BJ (cell line): ENCODE measurements at places on chromosomes 1 and 21.

DNA sequence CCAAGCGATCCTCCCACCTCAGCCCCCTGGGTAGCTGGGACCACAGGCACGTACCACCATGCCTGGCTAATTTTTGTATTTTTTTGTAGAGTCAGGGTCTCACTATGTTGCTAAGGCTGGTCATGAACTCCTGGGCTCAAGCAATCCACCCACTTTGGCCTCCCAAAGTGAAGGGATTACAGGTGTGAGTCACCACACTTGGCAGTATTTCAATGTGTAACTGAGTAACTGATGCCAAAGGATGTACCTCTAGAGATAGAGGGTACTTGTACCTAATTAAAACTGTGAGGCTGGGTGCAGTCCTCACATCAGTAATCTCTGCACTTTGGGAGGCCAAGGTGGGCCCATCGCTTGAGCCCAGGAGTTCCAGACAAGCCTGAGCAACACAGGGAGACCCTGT lies 258.7 kb upstream of the DMRTA2 start:
- DNase-seq = no peak

DNA sequence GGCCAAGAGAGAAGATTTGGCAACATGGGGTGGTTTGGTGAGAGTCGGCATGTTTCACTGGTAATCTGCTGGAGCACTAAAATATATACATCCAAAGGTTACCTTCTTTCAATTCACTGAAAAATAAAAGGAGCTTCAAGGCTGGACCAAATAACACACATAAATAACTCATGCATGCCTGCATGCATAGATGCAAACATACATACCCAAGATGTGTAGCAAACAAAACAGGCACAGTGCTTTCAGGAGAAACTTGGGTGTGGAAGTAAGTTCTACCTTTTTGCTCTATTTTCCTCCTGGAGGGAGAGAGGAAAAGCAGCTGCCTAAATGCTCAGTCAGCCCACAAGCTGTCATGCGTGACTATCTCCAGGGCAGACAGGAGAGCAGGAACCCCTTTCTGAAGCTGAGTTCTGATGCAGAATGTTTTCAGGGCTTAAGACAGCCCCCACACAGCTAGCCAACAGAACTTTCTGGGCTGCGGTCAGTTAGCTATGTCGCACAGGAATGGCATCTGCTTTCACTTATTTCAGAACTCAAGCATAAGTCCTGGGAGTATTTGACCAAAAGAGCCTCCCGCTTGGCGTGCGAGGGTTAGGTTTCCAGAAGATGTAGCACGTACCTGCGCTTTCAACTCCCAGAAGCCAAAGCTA lies 166.2 kb downstream of the TOMM20 start:
- DNase-seq = peak; percentile 99

DNA sequence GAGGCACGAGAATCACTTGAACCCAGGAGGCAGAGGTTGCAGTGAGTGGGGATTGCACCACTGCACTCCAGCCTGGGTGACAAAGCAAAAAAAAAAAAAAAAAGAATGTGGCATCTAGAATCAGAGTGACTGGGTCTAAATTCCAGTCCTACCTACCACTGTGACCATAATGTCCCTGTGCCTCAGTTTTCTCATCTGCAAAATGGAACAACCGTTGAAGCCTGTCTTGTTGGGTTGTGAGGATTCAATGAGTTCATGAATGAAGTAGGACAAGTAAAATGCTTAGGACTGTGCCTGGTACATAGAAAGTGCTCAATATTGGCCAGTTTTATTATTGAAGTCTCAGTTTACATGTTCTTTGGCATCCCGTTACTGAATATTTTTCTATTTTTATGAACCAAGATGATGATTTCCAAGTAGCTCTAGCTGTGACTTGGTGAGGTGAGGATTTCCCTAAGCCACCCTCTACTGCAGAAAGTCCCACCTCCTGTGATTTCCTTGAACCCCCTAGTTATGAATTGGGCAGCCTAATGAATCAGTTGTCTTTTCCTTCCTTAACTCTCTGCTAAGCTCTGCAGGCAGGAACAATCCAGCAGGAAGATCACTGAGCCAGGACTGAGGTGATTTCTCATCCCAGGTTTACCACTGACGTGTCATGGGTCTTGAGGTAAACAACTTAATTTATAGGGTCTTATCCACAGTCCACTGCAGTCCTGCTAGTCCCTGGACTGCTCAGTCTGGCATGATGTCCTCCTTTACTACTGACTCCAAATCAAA lies 18.9 kb upstream of the MEAF6 start:
- no peak for DNase-seq

- DNase-seq = no peak
These were observed 58.2 kb upstream of the DMRTB1 start for GRCh38 chr1:53400761-53401674.

DNA sequence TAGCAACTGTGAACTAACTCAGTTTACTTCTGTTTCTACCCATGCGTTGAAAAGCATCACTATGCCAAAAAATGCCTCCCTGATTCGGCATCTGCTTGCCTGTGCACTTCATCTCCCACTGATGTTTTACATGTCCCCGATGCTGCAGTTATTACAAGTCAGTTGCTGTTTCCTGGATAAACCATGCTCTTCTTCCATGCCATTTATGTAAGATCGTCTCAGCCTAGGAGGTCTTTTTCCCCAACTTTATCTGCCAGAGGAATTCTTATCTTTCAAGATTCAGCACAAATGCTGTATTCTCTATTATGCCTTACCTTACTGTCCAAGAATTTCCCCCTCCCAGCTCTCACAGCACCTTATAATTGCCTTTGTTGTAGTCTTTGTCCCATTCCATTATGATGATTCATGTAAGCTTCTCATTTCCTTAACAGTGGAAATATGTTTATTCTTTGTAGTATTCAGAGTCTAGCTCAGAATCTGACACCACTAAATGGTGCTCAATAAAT lies 30.0 kb downstream of the PRKACB start:
- peak; percentile 8 for DNase-seq

- DNase-seq = no peak
These were observed 225.3 kb downstream of the RGS7 start for GRCh38 chr1:241131636-241132194.

DNA sequence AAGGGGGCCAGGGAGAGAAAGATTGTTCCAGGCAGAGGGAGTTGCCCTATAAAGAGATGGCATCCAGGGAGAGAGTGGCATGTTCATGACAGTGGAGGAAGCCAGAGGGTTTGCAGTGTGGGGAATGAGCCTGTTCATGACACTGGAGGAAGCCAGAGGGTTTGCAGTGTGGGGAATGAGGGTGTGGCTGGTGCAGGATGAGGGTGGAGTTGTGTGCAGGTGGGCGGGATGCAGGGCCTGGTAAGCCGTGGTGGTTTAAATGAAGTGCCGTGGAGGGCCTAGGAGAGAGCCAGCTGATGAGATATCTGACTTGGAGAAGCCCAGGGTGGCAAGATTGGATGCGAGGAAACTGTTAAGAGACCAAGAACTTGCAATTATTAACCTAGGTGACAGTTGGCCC lies 131.8 kb downstream of the CAMTA1 start:
- DNase-seq = no peak

DNA sequence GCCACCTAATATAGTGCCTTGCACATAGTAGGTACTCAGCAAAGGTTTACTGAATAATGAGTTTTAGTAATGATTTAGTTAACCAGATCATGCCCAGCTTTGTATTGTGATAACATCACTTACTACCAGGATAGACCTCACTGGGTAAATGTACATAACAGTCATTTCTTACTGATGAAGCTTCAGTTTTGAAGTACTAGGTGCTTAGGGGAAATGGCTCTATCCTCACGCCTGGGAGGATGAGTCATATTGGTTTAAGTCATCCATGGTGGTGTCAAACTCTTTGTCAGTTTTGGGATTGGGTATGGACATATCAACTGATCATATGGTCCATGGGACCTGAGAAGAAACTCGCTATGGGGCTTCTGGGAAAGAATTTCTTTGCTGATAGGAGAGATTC lies 90.6 kb upstream of the USP24 start:
- DNase-seq = no peak

- no peak for DNase-seq
These were observed 11.3 kb downstream of the ZNF362 start for GRCh38 chr1:33267468-33268205.

- DNase-seq = no peak
These were observed 6.2 kb upstream of the FAM76A start for GRCh38 chr1:27719286-27720251.

DNA sequence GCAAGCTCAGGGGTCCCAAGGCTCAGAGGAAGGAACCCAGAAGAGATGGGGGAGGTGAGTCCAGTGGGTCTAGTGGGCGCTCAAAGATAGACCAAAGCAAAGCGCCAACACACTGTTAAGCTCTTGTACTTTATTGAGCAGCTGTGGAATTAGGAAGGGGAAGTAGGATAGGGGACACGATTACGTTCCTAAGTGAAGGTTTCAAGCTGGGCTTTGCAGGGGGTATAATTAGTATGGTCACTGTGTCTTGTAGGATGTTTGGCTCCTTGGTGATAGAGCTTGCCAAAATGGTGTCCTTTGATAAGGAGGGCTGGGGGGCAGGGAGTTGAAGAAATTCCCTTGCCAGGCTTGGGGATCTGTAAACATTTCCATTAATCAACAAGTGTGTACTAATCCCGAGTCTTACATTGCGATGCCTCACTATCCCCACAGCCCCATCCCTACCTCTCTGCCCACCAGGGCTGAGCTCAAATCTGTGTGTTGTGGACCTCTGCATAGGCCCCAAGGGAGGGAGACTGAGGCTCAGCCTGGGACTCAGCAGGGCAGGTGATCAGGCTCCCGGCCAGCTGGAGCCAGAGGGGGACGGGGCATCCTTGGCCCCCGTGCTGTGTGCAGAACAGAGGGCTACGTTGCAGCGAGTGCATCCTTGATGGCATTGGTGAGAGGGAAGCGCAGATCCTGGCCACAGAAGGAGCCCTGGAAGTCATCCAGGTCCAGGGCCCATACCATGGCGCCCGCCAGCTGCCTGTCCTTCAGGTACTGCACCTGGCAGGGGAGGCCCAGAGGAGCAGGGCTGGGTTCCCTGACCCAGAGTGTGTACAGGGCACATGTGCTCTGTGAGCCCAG lies 3.4 kb upstream of the MYBPH start:
- DNase-seq = no peak

GRCh38 chr1:205030896-205031295 lies 12.1 kb upstream of the CNTN2 start:
- no peak for DNase-seq

DNA sequence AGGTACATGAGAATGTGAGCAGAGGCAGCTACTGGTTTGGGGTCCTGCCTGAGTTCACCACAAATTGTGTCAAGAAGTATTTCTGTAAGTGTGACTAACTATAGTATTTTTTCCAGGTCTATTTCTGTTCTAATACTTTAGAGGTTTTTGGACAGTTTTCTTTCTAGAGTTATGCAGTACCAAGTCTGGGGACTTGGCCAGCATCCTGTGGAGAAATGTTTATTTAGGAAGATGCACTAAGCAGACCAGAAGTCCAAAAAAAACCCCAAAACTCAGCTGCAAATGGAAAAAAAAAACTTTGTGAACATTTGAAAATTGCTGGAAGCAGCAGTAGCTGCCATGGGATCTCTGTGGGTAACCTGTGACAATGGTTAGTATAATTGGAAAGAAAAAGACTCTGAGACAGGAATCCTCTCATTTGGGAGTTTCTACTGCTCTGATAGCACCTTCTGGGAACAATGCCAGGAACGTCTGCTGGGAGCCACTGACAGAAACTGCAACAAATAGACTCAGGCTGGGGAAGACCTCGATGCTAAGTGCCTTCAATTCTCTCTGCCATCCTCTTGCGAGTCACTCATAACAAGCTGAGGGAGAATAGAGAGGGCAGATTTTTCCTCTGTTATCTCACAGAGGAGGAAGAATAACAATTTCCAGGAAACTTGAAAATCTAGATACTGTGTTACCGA lies 37.6 kb downstream of the OR10R2 start:
- no peak for DNase-seq

DNA sequence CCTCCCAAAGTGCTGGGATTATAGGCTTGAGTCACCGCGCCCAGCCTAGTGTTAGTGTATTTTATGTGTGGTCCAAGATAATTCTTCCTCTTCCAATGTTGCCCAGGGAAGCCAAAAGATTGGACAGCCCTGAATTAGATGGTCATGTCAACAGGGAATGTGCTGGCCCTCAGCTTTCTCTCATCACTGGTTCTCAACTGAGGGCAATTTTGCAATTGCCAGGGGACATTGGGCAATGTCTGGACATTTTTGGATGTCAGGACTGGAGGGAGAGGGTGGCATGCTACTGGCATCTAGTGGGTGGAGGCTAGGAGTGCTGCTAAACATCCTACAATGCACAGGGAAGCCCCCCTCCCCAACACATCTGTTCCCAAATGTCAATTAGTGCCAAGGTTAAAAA lies 95.0 kb downstream of the LAMC2 start:
- DNase-seq = no peak

- DNase-seq = no peak
These were observed 36.0 kb downstream of the ALG6 start for GRCh38 chr1:63403386-63403785.

- no peak for DNase-seq
These were observed 5.1 kb upstream of the TRIM62 start for GRCh38 chr1:33186936-33187335.

DNA sequence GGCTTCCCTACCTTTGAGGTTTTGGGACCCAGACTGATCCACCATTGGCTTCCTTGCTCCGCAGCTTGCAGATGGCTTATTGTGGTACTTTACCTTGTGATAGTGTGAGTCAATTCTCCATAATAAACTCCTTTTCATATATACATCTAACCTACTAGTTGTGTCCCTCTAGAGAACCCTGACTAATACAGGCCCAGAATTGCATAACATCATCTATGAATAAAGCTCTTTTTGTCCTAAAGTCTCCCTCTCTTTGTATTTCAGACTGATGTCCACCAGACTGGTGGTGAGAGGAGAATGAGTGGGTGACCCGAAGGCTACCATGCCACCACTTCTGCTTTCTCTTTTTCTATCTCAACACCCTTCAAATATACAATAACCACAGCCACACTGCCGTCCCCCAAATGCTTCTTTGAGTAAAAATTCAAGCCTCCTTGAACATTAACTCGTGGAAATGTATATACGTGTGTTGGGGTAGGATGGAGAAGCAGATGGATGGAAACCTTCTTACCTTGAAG lies 265.7 kb downstream of the PTBP2 start:
- DNase-seq = no peak

DNA sequence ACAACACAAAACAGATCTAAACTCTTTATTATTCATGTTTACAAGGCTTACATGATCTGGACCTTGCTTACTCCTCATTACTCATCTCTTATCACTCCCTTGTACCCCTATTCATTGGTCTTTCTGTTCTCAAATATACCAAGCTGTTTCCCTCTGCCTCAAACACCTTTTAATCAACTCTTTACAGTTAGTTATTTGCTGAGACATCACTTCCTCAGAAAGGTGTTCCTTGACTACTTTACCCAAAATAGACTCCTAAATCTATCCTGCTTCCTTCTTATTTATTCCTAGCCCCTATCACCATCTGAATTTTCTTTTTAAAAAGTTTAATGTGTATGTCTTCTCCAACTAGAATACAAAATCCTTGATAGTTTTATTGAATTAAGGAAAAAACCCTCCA lies 100.6 kb upstream of the SLFNL1 start:
- no peak for DNase-seq

- peak; percentile 9 for DNase-seq
These were observed 28.9 kb downstream of the ERI3 start for GRCh38 chr1:44326024-44326701.

GRCh38 chr1:151995774-151996173 lies 2.1 kb upstream of the S100A10 start:
- DNase-seq = no peak

- no peak for DNase-seq
These were observed 14.3 kb upstream of the MED18 start for GRCh38 chr1:28314547-28314941.
